ENCODE measurements at places on chromosomes 6 and 20.

DNA sequence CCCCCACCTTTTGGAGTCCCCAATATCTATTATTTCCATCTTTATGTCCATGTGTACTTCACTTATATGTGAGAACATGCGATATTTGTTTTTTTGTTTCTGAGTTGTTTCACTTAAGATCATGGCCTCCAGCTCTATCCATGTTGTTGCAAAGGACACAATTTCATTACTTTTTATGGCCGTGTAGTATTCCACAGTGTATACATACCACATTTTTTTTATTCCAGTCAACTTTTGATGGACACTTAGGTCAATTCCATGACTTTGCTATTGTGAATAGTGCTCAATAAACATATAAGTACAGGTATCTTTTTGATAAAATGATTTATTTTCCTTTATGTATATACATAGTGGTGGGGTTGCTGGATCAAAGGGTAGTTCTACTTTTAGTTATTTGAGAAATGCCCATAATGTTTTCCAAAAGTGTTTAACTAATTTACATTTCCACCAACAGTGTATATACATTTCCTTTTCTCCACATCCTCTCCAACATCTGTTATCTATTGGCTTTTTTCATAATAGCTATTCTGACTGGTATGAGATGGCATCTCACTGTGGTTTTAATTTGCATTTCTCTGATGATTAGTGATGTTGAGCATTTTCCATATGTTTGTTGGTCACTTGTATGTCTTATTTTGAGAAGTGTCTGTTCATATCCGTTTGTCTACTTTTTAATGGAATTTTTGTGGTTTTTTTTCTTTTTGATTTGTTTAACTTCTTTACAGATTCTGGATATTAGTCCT lies 34.0 kb upstream of the COL10A1 start:
- DNase-seq, result peak; percentile 63

GRCh38 chr6:34484391-34484790 lies 18.5 kb downstream of the PACSIN1 start:
- no peak for DNase-seq

DNA sequence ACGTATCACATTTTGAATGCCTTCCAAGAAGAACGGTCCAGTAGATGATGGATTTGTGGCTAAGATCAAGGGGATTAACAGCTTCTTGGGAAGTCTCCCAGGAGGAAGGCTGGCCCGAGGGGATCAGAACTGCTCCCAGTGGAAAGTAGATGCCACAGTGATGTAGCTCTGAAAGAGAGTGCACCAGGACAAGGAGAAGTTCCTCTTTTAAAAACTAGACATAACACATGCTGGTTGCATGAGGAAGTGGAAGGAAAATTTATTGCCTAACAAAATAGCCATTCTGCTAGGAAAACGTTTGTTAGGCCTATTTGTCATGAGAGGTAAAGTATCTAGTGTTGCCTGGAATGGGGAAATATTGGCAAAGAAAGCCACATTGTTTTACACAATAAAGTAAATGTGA lies 87.8 kb downstream of the CDH26 start:
- peak; percentile 58 for DNase-seq

GRCh38 chr6:164106345-164106769 lies 691.8 kb downstream of the QKI start:
- peak; percentile 22 for DNase-seq

GRCh38 chr6:49555951-49556350 lies 5.5 kb downstream of the C6orf141 start:
- DNase-seq, result no peak

GRCh38 chr6:73738367-73739028 lies 42.5 kb downstream of the CD109 start:
- peak; percentile 27 for DNase-seq

All from astrocyte (in vitro differentiated cells and primary cell).